ENCODE measurements at places on chromosomes 3 and 15. TPM values are rescaled to one million over a fixed set of nuclear protein-coding genes. Genes with fewer than 3 reads are reported as not detected.
A peak's percentile ranks its signal among the peaks of the same experiment; 100 is the strongest.

CCR9 gene
- total RNA-seq = not detected

CTXN2 gene
- not detected for total RNA-seq

HOMER2 gene
- total RNA-seq = 12.0 TPM

CD200R1 gene
- total RNA-seq = 2.2 TPM

FAM81A gene
- total RNA-seq = 1.2 TPM

TNFAIP8L3 gene
- total RNA-seq = 31.7 TPM

PDZRN3 gene
- 227 TPM for total RNA-seq

SPESP1 gene
- total RNA-seq = 5.9 TPM

RPL14 gene
- total RNA-seq = 339 TPM

GMPS gene
- total RNA-seq = 48.8 TPM

CFAP100 gene
- total RNA-seq = not detected

- peak; percentile 17 for ATAC-seq
Measured at GRCh38 chr3:195001961-195002861, 268.7 kb downstream of the XXYLT1 start.

- no peak for ATAC-seq
Measured at GRCh38 chr3:5198986-5199731, 11.7 kb downstream of the EDEM1 start.

DNA sequence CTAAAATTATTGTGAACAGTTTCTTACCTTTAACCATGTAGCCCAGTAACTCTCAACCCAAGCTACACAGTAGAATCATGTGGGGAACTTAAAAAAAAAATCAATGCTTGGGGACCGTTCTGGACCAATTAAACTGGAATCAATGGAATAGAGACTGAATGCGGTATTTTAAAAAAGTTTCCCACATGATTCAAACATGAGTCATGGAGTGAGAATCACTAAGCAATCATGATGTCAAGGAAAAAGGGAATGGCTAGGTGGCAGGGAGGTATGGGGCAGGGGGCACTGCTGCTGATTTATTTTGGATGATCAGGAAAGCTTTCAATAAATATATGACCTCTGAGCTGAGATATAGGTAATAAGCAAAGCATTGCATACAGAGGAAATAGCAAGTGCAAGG lies 250.5 kb upstream of the RORA start:
- no peak for ATAC-seq

GRCh38 chr3:64612916-64613526 lies 74.8 kb downstream of the ADAMTS9 start:
- no peak for ATAC-seq

GRCh38 chr3:138921316-138922292 lies 25.3 kb downstream of the FOXL2 start:
- ATAC-seq = no peak

- peak; percentile 85 for ATAC-seq
Measured at GRCh38 chr3:185983495-185984141, 45.8 kb upstream of the TRA2B start.

- no peak for ATAC-seq
Measured at GRCh38 chr3:192422321-192422996, 304.9 kb downstream of the FGF12 start.

DNA sequence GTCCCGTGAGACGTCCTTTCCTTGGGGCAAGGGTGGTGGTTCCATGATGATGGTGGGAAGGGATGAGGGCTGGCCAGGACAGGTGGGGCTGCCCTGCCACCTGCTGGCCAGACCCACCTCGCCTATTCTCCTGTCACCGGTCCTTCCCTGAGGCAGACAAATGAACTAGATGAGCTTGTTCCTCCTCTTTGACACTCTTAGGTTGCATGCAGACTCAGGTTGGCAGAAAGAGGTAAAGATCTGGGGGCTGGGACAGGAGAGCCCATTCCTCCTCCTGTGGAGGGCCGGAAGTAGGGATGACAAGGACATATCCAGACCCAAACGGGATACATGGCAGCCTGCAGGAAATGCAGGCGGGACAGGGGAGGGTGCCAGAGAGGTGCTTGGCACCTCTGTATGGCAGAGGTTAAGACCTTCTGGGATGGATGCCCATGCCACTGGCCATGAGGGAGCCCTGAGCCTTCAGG lies 38.6 kb downstream of the ACSBG1 start:
- peak; percentile 41 for ATAC-seq

GRCh38 chr15:77659350-77660321 lies 26.9 kb upstream of the LINGO1 start:
- no peak for ATAC-seq

DNA sequence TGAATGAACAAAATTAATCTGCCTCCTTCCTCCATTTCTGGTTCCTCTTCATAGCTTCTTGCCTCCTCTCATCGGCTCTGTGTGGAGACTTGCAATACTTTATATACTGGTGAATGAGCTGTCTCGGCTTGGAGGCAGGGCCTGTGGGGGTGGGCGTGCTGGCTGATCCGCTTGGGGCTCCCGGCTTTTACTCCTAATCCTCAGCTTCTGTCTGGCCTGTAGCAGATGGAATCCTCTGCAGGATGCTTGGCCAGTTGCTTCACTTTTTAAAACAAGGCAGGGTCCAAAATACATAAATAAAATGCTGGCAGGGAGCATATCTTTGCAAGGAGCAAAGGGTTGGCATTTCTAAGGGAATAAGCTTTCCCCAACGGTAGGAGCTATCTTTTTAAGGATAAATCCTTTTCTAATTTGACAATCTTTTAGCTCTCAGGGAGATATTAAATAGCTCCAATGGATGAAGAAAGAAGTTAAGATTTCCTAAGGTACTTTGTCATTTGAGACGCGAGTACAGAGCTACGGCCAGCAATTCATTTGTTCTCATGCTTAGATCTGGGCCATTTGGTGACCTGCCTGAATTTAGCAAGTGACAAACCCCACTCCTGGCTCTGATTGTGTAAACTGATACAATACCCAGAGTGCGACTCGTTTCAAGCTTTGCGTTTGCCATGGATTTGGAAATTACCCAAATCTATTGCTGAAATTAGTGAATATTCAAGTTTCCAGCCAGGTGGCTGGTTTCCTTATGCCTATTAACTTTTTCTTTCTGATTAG lies 18.9 kb downstream of the SV2B start:
- ATAC-seq = no peak

DNA sequence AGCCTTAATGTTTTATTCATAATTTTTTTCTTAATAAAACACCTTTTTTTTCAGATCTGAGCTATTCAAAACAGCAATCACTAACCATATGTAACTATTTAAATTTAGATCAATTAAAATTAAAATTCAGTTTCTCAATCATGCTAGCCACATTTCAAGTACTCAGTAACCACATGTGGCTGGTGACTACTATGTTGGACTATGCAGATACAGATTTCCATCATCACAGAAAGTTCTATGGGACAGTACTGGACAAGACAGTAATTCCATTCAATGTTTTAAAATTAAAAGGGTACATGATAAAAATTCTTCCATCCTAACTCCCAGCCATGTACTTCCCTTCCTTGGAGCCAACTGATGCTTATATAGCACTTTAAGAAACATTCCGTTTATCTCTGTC lies 119.3 kb downstream of the GLDN start:
- no peak for ATAC-seq

- ATAC-seq = no peak
Measured at GRCh38 chr3:104291437-104291851, 1075.3 kb upstream of the ALCAM start.

GRCh38 chr3:13894096-13894806 lies 14.4 kb upstream of the WNT7A start:
- ATAC-seq = no peak

- no peak for ATAC-seq
Measured at GRCh38 chr15:58217460-58217859, 79.3 kb downstream of the AQP9 start.

GRCh38 chr3:63791974-63792373 lies 27.1 kb upstream of the C3orf49 start:
- ATAC-seq = no peak

- ATAC-seq = no peak
Measured at GRCh38 chr15:42267286-42267685, 5.7 kb upstream of the GANC start.

- ATAC-seq = no peak
Measured at GRCh38 chr3:169865176-169865767, 4.5 kb downstream of the LRRC31 start.

GRCh38 chr3:18527691-18528090 lies 102.6 kb upstream of the SATB1 start:
- ATAC-seq = no peak

GRCh38 chr15:90479656-90480055 lies 50.1 kb upstream of the CRTC3 start:
- ATAC-seq = no peak

- ATAC-seq = no peak
Measured at GRCh38 chr3:59320080-59320479, 270.3 kb upstream of the CFAP20DC start.

DNA sequence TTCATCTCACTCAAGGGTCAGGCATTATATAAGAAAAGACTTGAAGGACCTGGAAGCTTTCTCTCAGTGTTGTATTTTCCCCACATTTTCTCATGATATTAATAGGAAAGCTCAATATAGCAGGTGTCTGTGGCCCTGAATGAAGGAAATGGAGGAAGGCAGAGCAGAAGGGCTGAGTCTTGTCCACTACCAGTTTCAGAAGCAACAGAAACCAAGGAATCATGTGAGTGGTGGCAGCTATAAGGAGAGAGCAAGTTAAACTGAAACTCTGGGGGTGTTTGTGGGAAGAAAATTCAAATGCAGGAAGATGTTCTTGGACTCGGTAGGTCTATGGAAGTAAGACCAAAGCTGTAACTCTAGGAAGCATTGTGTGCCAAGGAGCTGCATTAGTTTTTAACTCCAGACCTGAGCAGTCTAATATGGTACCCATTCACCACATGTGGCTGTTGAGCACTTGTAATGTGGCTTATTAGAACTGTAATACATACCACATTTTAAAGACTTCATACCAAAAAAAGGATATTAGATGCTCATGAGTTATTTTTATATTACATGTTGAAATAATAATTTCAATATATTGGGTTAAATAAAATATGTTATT lies 278.8 kb upstream of the GADL1 start:
- no peak for ATAC-seq

GRCh38 chr3:53989451-53989850 lies 97.8 kb upstream of the SELENOK start:
- no peak for ATAC-seq

GRCh38 chr3:61531528-61531927 lies 29.8 kb upstream of the PTPRG start:
- no peak for ATAC-seq

- no peak for ATAC-seq
Measured at GRCh38 chr3:146033950-146034349, 127.0 kb downstream of the PLOD2 start.

DNA sequence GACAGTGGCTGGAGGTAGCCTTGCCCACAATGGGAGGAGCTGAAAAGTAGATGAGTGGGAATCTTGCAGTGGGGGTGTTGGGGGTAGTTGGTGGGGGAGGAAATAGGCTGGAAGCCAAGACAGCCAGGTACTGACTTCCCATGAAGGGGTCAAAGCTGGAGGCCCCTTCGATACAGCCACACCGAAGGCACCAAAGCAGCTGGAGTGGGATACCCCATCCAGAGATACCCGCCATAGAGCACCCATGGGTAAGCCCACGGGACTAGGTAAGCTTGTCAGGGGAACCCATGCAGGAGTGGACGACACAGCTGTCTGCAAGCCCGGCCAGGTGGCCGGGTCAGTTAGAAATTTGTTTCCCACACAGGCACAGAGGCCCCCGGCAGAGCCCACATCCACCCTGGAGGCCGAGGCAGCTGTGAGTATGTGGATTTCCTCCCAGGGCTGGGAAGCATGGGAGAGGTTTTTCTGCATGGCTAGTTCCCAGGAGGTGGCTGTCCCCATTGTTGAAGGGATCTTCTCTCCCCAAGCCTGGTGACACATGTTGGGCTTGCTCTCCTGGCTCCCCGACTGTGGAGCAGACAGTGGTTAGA lies 28.6 kb downstream of the PRR23E start:
- no peak for ATAC-seq

GRCh38 chr3:143098032-143098764 lies 21.4 kb upstream of the CHST2 start:
- ATAC-seq = no peak

DNA sequence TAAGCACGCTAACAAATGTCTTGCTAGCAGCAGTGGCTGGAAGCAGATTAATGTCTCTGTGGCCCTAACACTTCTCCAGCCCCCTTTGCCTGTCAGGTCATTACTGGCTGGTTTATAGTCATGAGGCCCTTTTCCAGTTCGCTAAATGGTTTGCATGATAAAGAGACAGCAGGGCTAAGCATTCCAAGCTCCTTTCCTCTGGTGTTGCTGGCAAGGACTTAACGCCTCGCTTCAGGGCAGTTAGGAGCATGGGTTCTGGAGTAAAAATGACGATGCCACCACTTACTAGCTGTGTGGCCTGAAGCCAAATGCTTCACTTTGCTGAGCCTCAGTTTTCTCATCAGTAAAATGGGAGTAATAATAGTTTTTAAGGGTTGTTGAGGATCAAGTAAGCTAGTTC lies 185.9 kb downstream of the MEGF11 start:
- ATAC-seq = no peak

DNA sequence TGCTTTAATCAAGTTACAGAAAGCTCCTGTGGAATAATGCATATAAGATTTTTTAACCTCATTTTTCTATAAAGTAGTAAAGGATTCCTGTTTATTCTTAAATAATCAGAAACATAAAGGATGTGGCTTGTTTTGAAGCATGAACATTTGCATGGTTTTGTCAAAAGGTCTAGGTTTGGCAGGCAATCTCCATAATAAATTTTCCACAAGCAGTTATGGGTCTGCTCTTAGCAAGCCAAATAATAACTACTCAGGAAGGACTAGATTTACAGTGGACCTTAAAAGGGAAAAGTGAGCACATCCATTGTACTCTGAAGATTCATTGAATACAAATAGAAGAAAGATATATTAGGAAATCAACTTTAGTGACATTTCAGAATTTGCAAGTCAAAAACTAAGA lies 407.3 kb upstream of the CBLB start:
- ATAC-seq = no peak

- ATAC-seq = peak; percentile 60
Measured at GRCh38 chr15:76169911-76170800, 110.4 kb downstream of the TMEM266 start.

DNA sequence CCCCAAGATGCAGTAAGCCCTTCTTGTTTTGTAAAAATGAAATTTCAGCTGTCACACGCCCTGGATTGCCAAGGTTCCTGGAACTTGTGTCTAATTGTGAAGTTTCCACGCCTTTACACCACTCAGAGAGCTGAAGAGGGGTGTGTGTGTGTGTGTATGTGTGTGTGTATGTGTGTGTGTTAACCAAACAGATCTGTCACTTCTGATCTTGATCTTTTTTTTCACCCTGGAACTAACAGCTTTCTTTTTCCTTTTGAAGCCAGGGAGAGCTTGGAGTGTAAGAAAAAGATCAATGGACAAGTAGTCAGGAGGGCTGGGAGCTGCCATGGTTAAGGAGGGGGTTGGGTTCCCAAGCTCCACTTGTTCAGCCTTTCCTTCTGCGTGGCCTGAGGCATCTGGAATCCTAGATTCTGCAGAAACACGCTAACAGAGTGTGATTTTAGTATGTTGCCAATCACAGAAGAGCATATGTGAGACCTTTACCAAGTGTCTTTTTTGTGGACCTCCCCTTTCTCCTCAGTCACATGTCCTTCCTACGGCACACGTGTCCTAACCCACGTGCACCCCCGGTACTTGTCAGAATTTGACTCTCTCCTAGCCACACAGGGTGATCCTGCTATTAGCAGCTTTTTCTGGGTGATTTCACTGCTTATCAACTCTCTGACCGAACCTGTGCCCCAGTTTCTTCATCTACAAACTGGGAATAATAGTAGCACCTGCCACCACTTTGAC lies 11.5 kb downstream of the TIMP4 start:
- no peak for ATAC-seq
